ENCODE measurements at places on chromosomes 5 and 9.

DNA sequence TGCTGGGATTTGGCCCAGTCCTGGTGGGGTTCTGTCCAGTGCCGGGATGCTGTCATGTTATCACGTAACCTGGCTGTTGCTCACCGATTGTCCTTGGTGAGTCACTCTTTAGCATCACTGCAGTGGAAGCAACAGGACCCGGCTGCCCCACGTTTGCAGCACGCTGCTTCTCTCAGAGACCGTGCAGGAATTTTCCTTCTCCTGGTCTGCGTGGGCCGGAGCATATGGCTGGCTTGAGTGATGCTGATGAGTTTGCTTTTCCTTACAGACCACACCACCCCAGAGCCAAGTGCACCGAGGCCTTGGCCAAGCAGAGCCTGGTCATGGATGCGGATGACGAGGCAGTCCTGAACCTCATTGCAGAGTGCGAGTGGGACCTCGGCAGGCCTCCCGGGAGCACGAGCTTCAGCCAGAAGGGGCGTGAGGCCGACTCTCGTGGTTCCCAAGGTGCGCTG is 21.4 kb downstream of the CEP72 start:
- DNase-seq: no peak

- DNase-seq: no peak
Observed at GRCh38 chr5:149796030-149796429, 65.9 kb downstream of the PPARGC1B start.

DNA sequence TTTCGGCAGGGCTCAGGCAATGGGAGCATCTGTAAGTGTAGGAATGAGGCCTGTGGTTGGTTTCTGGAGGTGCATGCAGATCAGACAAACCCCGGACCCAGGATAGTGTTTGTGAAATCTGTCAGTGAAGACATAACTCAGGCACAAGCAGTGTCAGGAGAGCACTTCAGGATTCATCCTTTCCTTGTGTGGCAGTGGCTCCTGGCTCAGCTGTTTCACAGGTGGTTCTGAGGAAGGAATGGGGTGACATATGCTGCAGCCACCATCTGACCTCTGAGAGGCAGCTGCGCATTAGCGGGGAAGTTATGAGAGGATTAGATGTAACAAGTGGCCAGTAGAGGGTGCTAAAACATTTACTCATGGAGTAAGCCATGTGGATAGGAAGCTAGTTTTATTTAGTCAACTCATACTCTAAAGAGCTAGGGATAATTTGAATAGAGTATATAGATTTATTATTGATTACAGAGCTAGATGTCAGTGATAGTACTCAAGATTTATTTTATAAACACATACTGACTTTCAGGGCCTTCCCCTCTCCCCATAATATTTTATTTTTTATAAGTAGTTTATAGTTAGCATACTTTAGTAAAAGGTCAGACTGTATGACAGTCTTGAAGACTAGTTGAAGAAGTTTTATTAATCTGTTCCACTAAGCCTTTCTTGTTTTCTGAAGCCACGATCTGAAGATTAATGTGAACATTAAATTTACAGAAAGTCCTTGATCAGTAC is 28.4 kb downstream of the NNT start:
- peak; percentile 54 for DNase-seq

GRCh38 chr5:147098233-147098790 is 136.5 kb upstream of the STK32A start:
- DNase-seq: no peak

GRCh38 chr9:120654272-120654671 is 60.0 kb downstream of the MEGF9 start:
- DNase-seq: no peak

GRCh38 chr5:43161244-43161643 is 30.8 kb upstream of the NIM1K start:
- DNase-seq: peak; percentile 62

DNA sequence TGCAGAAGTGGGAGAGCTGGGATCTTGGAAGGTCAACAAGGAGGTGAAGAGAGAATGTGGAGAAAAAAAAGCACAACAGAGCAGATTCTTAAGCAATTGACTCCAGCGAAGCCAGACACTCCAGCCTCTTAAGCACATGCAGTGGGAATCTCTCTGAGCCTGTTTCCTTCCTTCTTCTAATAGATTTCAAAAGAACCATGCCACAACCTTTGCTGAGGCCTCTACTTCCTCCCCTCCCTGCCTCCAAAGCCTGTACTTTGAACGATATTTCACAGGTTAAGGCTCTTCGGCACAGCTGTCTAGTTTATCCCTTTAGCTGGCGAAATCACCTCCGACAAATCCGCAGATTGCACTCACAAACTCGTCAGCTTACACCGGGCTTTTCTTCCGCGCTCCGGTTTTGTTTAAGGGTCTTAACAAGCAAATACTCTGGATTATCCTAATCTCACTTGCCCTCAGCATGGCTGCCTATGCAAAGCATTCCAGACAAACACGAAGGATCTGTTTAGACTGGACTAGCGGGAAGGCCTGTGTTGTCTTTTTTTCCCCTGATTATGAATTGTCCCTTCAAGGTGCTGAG is 211.6 kb upstream of the PANK3 start:
- no peak for DNase-seq

GRCh38 chr9:969310-970150 is 6.9 kb upstream of the DMRT3 start:
- DNase-seq: no peak

DNA sequence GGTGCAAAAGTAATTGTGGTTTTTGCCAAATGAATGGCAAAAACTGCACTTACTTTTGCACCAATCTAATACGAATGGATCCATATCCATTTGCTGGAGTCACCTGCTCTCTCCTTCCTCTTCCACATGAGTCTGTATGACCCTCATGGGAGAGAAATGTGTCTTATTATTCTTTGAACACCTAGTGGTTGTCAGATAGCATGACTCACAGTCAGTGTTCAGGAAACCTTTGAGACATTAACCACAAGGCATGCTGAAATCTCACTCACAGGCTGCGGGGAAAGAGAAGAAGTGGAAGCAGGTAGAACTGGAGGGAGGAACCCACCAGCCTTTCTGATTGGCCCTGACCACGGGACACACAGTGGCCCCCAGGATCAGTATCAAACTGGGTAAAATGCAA is 222.8 kb upstream of the KLF4 start:
- peak; percentile 47 for DNase-seq

DNA sequence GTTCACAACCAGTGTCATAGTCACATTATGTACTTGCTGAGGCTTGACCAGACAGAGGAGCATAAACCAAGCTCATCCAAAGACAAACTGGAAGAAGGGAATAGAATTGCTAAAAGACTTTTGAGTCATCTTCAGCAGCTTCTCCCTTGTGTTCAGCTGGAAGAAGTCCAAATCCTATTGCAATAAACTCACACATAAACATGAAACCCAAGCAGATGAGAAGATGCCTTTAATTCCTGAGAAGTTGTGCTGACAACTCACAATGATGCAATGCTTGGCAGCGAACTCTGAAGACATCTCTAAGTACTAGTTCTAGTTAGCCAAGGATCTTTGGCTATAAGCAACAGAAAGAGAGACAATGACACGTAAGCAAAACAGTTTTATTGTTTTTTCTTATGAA is 642.1 kb downstream of the KCTD16 start:
- DNase-seq: no peak

GRCh38 chr9:130732793-130733221 is 39.2 kb downstream of the EXOSC2 start:
- no peak for DNase-seq

DNA sequence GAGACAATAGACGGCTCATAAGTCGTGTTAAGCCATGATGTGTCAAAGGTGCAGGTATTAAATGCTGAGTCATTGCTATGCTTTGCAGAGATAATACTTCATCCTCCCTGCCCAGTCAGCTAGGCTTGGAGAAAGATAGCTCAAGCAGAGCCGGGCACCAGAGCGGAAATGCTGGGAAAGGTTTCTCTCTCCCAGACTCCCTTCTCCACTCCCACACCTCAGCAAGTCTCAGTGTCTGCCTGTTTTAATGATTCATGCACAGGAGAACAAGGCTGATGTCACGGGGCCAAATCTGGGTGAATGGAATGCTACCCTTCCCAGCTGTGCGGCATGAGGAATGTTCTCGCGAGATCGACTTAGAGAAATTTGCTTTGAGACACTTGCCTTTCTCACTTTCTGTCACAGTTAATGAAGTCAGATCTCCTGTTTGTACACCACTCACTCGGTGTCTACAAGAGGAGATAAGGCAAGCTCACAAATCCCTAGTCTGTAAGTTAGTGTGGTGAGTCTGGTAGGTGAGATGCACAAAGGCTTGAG is 204.4 kb downstream of the EFNA5 start:
- no peak for DNase-seq

DNA sequence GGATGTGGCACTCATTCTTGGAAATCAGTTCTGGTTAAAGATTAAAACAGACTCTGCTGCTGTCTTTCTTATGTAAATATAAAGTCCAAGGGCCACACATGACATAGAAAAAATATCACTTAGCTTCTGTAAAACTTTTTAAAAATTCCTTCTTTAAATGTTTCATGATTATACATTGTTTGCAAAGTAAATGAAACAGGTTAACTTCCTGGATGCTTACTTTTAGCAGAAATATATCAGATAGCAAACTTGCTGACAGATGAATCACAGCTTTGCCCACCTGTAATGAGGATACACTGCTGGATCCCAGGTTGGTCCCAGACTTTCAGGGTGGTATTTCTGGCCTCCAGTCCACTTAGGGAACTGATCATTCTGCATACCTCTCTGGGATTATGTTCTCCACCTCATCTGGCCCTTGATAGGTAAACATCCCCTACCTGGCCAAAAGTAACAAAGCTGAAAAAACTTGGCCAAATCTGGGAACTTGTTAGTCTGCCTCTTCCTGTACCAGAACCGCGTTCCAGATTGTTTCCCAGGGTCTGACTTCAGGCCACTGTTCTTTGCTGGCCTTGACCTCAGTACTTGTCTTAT is 340.5 kb downstream of the ADGRV1 start:
- DNase-seq: no peak

DNA sequence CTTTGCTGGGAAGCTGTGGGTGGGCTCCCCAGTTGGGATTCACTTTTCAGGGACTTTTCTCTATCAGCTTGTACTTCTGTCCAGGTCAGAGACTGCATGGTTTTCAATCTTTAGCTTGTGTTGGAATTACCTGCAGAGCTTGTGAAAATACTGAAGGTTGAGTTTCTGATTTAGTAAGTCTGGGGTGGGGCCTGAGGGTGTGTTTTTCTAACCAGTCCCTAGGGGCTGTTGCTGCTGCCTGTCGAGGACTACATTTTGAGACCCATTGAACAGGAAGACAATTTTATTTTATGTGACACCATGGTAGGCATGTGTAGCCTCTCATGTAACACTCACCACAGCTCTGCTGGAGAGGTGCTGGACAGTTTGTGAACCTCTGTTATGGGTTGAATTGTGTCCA is 14.7 kb upstream of the MLANA start:
- DNase-seq: no peak

DNA sequence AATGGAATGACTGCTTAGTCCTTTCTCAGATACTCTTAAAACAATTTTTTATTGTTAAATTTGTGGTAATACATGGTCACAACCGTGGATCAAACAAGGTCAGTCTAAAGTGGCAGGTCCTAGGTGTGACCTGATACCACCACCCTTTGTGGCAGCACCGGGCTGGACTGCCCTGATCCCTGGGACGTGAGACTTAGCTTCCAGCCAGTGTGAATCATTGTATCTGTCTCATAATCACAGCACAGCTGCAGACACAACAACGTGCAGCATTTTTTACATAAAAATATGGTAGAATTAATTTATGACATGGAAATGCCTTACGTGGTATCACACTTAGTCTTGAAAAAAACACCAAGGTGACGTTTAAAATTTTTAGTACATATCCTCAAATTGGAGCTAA is 7.8 kb downstream of the TOR1B start:
- no peak for DNase-seq

GRCh38 chr5:173736374-173736773 is 119.9 kb upstream of the BOD1 start:
- no peak for DNase-seq

- no peak for DNase-seq
Observed at GRCh38 chr5:31334061-31334860, 140.8 kb downstream of the CDH6 start.

GRCh38 chr9:129838707-129839259 is 3.5 kb downstream of the USP20 start:
- no peak for DNase-seq

DNA sequence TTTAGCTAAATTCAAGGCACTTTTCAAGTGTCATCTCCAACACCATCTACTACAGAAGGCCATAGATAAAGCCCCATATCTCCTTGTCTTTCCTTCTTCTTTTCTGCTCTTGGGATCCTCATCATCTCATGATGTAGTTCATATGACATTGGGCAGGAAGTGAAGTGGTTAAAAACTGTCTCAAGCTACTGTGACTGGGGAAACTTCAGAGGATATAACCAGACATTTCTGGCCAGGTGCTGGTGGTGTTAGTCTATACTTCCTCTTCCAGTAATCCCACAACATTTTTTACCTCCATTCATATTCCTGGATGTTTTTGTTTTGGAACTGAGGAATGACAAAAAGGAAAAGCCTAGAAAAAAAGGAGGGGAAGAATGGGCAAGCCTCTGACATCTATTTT is 188.7 kb downstream of the LURAP1L start:
- DNase-seq: no peak

- no peak for DNase-seq
Observed at GRCh38 chr9:21027295-21027694, 4.1 kb downstream of the HACD4 start.

DNA sequence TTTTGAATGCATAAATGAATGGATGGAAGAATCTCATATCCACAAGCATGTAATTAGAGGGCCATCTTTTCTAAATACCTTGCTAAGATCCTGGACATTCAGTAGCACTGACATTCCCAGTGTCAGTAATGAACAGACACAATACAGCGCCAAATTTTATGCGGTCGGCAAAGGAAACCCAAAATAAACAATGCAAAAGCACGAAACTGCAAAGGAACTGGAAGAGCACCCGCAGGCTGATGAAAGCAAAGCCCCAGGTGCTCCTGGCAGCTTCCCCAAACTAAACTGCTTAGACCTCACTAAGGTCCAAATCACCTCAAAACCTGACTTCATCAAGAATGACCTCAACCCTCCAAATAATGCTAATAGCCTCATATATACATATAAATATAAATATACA is 102.0 kb downstream of the GPR21 start:
- no peak for DNase-seq

DNA sequence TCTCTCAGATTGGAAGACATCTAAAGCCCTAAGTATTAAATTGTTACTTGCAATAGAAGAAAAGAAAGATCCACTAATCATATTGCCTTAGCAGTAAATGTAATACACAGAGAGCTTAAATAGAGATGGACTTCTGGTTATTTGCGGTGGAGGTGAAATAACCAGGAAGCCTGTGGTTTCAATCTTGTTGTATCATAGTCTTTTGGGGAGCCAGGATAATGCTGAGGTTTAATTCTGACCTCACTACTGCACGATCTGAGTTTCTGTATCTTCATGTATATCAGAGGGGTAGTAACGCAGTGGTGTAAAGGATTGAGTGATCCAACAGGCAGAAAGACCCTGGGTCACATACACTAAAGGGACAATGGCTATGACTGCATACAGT is 71.7 kb downstream of the ANKRD55 start:
- DNase-seq: no peak

- no peak for DNase-seq
Observed at GRCh38 chr5:28046596-28046995, 1008.2 kb upstream of the CDH9 start.

Data from SIG-M5 (cell line).